ENCODE measurements at places on chromosomes 11 and 22. TPM values are rescaled to one million over a fixed set of nuclear protein-coding genes. Genes with fewer than 3 reads are reported as not detected.

MMP12 gene
- total RNA-seq: not detected

DNA sequence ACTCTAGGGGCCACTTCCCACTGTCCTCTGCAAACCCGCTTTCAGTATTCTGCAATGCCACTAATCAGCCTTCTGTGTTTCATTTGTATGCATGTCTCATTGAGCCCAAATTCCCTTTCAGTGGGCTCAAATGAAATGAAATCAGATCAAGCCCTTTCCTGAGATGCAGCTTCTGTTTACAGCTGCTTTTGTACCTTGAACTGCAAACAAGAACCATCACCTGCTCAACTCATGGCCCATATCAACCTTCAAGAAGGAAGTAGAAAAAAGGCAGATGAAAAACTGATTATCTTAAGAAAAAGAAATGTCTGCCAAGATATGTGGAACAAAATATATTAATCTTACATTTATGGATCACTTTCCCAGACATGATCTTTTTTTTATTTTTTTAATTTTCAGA is 141.1 kb upstream of the ARHGAP42 start:
- no peak for DNase-seq

DNA sequence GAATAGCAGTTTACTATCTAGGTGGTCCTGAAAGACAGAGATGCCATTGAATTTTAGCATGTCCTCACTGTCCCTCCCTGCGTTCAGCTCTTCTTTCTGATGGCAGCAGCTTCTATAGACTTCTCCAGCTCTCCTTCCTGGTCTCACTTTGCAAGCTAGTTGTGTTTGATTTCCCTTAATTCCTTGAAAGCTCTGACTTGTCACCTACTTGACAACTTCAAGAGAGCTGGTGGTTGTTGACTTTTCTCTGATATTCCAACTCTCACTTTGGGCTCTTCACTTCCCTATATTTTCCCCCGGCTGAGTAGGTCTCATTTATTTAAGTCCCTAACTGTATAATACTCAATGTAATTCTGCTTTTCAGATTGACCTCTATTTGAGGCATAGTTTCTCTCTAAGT is 1825.0 kb upstream of the RAG2 start:
- no peak for DNase-seq

SCO2 gene
- total RNA-seq: 4.1 TPM

- DNase-seq: no peak
These were observed 163.9 kb upstream of the ZC3H12C start for GRCh38 chr11:109929308-109929707.

GRCh38 chr11:2846056-2846455 is 39.5 kb downstream of the CDKN1C start:
- no peak for DNase-seq

IL10RA gene
- 25.2 TPM for total RNA-seq

VPREB3 gene
- total RNA-seq: 333 TPM

OR52I2 gene
- total RNA-seq: not detected

GRCh38 chr11:11989774-11990744 is 18.4 kb downstream of the DKK3 start:
- no peak for DNase-seq

DNA sequence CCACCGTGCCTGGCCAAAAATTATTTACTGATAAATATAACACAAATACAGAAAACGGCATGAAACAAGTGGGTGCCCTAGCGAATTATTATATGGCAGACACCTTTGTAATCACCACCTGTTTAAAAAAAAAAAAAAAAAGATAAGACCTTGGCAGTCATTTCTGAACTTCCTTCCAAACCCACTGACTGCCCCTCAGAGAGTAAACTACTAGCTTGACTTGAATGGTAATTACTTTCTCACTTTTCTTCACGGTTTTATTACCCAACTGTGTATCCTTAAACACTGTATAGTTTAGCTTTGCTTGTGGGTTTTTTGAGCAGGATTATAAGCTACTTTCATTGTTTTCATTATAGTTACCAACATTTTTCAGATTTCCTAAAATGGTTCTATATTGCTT is 23.7 kb downstream of the SFI1 start:
- DNase-seq: no peak

GRCh38 chr11:118064956-118065355 is 11.9 kb upstream of the TMPRSS4 start:
- DNase-seq: no peak

DNA sequence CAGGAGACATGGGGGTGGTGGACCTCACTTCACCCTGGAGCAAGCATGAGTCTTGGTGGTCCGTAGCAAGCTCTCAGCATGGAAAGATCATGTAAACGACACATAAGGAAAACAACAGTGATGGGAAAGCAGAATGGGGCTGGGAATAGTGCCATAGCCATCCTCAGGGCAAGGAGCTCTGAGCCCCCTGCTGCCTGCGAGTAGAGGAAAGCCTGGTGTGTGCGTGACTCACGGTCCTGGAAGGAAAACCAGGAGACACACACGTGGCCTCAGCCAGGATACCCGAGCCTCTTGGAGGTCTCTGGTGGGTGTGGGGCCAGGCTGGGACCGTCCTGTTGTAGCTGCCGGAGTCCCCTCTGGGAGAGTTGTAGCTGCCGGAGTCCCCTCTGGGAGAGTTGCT is 12.4 kb downstream of the SHANK3 start:
- DNase-seq: no peak

DNA sequence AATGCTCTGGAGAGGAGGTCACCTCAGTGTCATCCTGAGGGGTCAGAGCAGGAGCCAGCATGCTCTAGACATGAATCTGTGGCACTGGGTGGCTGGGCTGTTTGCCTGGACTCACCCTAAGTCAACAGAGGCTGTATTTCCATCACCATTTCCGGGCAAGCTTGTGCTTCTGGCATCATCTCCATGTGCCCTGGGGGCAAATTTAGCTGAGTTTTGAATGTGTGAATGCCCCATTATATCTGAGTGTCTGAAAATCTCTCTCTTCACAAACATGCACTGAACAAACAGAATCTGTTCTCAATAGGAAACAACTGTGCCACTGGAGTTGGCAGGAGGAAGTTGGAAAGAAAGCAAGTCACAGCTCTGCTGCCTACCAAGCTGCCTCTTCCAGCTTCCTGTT is 356.2 kb downstream of the GRM5 start:
- DNase-seq: no peak
